ENCODE measurements at places on chromosomes 1 and 21.

DNA sequence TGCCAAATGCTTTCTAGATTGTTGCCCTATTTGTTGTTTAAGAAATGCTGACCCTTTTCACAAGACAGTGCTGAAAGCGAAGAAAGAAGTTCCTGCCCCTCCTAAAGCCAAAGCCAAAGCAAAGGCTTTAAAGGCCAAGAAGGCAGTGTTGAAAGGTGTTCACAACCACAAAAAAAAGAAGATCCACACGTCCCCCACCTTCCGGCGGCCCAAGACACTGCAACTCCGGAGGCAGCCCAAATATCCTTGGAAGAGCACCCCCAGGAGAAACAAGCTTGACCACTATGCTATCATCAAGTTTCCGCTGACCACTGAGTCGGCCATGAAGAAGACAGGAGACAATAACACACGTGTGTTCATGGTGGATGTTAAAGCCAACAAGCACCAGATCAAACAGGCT is 55.7 kb downstream of the PSMG1 start:
- no peak for DNase-seq

DNA sequence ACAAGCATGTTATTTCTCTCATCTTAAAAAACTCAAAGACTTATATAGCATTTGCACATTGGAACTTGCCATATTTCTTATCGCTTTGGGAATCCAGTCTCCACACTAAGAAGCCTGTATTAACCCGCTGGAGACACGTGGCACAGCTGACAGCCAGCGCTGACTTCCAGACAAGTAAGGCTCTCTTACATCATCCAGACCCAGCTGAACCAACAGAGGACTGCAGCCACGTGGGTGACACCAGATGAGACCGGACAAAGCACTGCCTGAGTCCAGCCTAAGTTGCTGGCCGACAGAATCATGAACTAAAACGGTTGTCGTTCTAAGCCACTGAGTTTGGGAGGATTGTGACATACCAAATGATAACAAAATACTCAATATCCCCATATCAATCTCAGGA is 6.3 kb upstream of the CD247 start:
- no peak for DNase-seq

DNA sequence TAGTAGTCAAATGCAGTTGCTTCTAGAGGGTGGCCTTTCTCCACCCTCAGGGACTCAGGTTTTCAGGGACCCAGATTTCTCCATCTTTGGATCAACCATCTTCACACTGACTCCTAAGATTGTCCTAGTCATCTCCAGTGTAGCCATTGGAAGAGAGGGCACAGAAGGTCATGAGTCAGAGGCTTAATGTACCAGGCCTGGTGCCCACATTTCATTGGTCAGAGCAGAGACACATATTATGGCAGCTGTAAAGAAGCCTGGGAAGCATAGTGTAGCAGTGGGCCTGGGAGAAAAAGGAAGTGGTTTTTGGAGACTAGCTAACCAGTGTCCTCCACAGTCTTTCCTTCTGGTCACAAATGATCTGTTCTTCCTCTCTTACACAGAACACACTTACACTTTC is 122.5 kb downstream of the GIPC2 start:
- no peak for DNase-seq

DNA sequence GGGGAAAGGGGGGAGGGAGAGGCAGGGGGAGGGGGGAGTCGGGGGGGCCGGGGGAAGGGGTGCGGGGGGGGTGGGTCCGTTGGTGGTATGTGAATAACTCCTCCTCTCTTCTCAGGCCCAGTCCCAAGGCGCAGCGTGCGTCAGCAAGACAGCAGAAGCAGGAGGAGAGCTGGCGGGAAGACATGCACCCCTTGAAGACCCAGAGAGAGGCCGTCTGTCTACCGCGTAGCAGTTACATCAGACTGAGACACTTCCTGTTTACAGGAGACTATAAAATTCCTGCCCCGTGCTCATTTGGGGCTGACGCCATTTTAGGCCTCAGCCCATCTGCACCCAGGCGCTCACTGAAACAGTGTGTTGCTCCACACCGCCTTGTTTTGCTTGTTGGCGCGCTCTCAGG is 55.3 kb downstream of the SETD4 start:
- no peak for DNase-seq

GRCh38 chr1:23477359-23478144 is 6.4 kb downstream of the ASAP3 start:
- DNase-seq, result no peak

DNA sequence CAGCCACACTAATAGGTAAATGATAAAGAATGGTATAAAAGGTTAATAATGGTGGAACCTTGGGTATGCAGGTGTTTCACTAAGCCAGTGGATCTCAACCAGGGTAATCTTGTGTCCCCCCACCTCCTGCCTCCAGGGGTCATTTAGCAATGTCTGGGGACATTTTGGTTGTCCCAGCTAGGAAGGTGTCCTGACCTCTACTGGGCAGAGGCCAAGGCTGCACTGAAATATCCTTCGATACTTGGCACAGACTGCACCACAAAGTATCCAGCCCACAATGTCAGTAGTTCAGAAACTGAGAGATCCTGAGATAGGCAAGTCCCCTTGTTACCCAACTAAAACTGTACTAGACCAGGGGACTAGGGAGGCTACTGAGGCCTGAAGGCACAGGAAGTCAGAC is 113.6 kb upstream of the TIAM1 start:
- no peak for DNase-seq

GRCh38 chr1:74857676-74858075 is 124.7 kb downstream of the TYW3 start:
- DNase-seq, result no peak

- no peak for DNase-seq
Observed at GRCh38 chr1:203166192-203166940, 9.3 kb downstream of the MYBPH start.

GRCh38 chr21:20004367-20004766 is 993.8 kb upstream of the NCAM2 start:
- DNase-seq, result no peak

DNA sequence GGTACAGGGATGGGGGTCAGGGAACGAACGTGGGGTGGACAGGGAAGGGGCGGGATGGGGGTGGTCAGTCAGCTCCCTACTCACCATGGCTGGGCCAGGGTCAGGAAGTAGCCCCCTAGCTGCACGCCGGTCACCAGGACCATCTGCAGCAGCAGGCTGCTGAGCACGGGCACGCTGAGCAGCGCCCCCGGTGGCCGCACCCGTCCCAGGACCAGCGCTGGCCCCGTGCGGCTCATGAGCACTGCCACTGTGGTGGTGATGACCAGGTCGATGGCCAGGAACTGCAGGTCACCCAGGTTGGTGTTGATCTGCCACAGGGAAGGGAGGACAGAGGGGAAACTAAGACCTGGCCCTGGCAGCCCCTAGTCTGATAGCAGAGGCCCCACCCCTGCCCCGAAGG is 6.5 kb upstream of the MFAP2 start:
- DNase-seq, result no peak

All from stimulated activated CD8-positive, alpha-beta memory T cell treated with anti-CD3 and anti-CD28 coated beads, Interleukin-4, amount 100 ng/mL, for 4 hours (primary cell).